T-helper 2 cell treated with Interferon-gamma antibody and Interleukin-4, amounts not matched to agents 5 μg/mL and 100 μg/mL, for 36 hours (primary cell): ENCODE measurements at places on chromosomes 6 and 20.

- DNase-seq: no peak
Measured at GRCh38 chr6:144335914-144336313, 50.8 kb downstream of the UTRN start.

DNA sequence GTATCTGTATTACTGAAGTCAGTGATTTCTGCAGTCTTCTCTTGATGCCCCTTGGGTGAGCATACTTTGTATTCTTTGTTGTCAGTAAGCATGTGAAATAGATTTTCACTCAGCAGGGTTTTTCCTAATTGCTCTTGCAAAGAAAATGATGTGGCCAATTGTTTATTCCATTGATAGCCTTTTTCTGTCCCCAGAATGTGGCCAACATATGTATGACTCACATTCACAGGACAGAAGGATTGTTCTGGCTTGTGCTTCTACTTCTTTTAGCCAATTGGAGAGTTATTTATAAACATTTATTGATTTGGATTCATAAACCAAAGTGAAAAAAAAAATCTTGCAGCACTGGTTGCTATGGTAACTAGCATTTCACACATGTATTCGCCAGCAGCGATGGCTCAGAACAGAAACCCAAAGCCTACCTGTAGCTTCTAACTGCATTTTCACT, 54.4 kb upstream of the RBM24 start:
- no peak for DNase-seq

- DNase-seq: no peak
Measured at GRCh38 chr6:126427713-126428112, 87.8 kb downstream of the CENPW start.

DNA sequence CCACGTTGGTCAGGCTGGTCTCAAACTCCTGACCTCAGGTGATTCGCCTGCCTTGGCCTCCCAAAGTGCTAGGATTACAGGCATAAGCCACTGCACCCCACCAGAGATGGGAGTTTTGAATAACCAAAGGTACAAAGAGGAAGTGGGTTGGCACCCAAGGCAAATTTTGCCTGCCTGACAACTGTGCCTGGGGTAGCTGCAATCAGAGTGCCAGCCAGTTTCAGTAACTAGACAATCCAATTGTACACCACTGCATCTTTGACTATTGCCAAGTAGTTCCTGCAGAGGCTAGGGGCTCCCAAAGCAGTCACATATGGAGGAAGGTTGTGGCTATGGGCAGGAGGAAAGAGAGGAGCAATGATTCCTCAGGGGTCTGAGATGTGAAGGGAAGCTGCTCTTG, 16.6 kb downstream of the ZC3H12D start:
- DNase-seq: no peak
